Stimulated activated CD4-positive, alpha-beta T cell treated with anti-CD3 and anti-CD28 coated beads, Interleukin-4, amount 100 ng/mL, for 24 hours (primary cell): ENCODE measurements at places on chromosomes 13 and 19.

- no peak for DNase-seq
These were observed 6.5 kb downstream of the ARMC6 start for GRCh38 chr19:19039901-19040300.

DNA sequence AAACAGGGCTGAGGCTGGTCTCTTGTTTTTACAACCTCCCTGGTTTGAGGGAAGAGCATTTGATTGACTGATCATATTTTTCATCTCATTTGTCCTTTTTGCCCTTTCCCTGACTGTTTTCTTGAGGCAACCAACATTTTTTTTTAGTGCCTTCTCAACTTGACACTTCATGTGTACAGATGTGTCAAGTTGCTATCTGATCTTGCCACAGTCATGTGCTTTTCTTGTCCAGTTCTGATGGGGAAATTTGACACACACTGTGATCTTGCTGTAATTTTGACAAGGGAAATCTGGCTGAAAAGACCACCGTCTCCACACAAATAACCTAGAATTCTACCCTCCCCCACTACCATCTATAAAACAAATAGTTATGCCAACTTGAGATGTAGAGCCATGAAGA is 329.6 kb downstream of the KCTD12 start:
- DNase-seq, result no peak

GRCh38 chr19:54229146-54229545 is 6.3 kb upstream of the LILRB3 start:
- DNase-seq, result no peak

GRCh38 chr19:55228403-55229031 is at the start of gene TMEM86B:
TSS of gene TMEM86B (minus strand) at chr19:55228763. CDS start at chr19:55228741, 22 bp downstream.
- DNase-seq, result no peak

DNA sequence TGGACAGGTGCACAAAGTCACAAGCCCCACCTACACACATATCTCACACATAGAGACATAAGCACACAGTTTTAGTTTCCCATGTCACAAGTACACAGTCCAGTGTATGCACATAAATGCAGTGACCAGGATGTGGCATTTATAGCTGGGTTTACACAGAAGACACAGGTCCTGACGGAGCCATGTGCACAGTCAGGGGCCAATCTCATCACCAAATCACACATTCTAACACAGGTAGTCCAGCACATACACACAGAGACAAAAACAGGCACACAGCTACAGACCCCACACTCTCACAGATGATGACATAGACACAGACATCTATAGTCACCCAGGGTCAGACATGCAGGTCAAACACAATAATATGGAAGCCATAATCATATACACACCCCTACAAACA is 2.1 kb downstream of the NUMBL start:
- no peak for DNase-seq

- DNase-seq, result no peak
These were observed 8.0 kb downstream of the C19orf81 start for GRCh38 chr19:50657222-50657669.

- DNase-seq, result no peak
These were observed 21.3 kb downstream of the ARHGEF1 start for GRCh38 chr19:41904118-41904870.

DNA sequence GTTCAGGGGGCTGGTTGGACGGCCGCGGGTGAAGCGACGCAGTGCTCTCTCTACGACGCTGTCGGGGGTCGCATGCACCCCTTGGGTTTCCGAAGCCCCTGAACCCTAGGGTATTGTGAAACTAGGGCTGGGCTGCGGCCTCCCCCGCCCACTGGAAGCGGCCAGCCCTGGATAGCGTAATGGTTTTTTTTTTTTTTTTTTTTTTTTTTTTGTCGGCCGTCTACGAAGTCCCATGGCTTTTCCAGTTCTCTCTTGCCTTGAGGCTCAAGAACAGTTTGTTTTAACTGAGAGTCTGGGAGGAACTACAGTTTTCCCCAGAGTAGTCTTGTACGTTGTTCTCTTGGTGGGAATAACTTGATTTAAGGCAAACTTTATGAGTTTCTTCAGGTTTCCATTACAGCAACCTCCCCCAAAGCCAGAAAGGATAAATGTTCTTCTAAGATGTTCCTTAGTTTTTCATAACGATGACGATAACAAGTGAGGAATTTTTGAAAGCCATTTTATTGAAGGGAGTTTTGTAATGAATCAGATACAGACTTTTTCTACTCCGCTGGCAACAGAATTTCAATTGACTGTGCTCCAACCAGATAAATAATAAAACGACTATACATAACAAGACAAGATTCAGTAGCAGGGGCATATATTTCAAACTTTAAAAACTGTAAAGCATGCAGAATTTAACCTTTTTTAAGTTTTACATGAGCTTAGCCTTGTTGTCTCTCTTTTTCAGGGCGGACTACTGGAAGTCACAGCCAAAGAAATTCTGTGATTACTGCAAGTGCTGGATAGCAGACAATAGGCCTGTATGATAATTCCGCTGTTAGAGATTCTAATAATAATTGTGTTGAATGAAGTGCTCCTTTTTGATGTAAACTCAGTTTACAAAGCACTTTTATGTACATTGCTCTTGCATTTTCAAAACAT is 867 bp downstream of the WBP4 start:
- DNase-seq, result no peak

DNA sequence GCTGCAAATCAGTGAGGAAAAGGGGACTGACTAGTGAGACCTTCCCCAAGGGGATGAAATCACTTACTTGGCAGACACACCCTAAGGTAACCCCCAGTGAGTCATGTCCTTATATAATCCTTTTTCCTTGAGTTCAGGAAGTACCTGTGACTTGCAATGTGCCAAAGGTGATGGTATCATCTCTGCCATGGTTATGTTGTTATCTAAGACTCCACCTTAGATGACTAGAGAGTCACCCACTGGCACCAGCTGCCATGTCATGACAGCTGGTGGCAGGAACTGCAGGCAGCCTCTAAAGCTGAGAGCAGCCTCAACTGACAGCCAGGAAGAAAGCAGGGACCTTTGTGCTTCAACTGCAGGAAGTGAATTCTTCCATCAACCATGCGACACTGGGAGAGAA is 12.5 kb downstream of the PBX4 start:
- peak; percentile 36 for DNase-seq

DNA sequence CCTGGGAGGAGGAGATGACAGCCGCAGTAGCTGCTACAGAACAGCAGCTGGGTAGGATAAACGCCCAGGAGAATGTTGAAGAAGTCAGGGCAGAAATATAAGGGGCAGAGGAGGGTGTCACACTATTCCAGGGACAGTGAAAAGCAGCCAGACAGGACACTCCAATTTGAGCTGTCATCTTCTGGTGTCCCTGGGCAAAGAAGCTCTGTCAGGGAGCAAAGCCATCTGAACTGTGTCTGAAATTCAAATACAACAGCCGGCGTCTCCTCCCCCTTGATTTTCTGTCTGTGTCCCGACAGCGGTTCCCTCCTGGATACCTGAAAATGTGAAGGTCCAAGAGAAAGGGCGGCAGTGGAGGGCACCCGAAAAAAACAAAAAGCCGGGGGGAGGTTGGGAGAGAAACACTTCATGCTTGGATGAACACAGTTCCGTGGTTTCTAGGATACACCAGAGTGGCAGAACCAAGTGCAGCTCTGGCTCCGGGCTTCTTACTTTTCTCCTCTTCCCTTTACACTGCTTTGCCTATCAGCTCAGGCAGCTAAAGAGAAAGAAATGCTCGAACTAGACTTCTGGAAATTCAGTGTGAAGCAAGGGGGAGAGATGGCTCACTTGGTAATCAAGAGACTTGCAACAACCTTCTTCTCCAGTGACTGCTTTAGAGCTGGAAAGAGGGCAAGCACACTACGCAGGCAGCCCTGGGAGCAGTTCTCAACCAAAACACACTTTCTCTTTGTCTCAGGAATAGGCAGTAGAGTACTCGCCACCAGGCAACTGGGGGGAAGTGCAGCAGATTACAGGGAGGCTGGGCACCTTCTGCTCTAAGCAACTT is 465.6 kb downstream of the ITGBL1 start:
- no peak for DNase-seq

DNA sequence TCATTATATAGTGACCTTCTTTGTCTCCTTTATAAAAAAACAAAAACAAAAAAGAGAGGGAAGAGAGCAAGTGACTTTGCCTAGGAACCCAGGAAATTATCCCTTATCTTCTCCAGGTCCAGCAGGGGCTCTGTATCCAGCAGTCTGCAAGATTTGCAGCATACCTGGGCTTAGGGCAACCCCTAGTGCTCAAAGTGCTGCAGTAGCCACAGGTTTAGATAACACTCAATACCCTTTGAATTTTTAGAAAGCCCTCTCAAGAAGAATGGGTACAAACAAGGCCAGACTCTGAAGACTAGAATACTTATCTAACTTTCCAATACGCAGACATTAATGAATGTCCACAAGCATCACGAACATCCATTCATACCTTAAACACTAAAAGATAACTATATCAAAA is 43.2 kb downstream of the CCNA1 start:
- no peak for DNase-seq

DNA sequence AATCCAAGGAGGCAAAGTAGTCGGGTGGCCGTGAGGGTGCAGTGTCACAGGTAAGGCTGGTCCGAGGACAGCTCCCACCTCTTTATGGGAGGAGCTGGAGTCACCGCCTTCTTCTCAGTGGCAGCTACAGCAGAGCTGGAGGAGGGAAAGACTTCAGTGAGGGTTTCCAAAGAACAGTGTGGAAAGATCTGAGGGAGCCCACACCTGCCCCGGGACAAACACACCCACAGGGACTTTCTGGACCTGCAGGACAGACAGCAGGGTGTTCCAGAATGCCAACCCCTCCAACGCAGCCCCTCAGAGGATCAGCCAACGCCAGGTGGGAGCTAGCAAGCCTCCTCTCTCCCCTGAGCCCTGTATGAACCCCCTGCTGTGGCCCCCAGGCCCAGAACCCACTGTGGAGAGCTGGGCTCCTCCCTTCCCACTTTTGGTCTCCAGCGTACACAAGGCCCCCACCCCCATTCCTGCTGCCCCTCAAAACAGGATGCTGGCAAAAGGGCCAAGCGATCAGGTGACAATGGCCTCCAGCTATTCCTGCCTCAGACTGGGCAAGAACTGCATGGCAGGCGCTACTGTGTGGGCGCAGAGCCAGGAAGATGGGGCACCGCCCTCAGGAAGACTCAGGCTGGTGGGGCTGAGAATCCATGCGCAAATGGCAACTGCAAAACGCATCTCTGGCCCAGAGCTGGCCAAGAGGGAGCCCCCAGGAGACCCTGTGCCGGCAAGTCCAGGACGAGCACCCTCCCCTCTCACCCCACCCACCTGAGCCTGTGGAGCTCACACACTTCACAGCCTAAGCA is 3.5 kb upstream of the CD320 start:
- peak; percentile 3 for DNase-seq

DNA sequence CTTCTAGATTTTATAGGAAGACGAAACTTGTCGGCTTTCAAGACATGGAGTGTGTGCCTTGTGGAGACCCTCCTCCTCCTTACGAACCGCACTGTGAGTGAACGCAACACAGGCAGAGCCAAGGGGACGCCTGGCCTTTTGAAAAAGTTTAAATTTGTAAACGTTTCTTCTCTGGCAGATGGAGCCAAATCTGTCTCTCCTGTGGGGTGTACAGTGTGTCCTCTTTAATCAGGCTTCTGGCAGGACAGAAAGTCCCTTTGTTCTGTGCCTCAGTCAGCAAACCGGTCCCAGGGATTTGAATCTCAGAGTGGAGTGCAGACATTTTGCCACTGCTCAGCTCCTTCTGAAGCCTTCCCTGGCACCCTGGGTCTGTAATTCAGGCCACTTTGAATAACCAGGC is 56.5 kb downstream of the TNFRSF19 start:
- no peak for DNase-seq

DNA sequence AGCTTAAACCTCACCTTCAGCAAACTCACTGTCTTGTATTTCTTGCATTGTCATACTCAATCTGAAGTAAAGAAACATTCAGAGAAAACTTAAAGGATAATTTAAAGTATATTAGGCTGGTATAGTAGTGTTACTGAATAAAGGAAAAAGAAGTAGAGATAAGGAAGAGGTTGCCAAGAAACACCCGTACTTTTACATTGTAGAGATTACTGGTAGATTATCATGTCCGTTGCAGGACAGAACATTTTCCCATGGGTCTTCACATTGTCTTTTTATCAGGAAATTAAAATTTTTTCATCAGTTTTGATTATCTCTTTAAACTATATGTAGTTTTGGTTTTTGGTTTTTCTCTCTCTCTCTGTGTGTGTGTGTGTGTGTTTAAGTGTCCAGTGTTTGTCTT is 19.9 kb upstream of the GPR183 start:
- no peak for DNase-seq

- no peak for DNase-seq
These were observed 77.3 kb upstream of the SLAIN1 start for GRCh38 chr13:77620138-77620537.

- no peak for DNase-seq
These were observed 2.1 kb downstream of the MEIS3 start for GRCh38 chr19:47417107-47417745.

- no peak for DNase-seq
These were observed 661.7 kb downstream of the SLITRK6 start for GRCh38 chr13:85137516-85137915.

DNA sequence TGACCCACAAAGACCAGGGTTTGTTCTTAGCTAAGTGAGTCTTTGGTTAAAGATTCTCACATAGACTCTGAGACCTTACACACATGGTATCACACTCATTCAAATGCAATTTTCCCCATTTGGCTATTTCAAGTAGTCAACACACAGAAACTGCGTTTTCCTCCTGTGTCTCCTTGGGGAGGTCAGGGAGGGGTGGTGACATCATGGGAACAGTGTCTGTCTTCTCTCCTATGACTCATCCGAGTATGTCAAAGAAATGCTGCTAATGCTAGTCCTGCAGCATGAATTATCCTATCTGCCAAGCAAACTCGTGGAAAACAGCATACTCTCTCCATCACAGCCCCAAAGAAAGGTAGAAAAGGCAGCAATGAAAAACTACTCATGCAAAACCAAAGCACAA is 100.2 kb downstream of the ENOX1 start:
- no peak for DNase-seq

GRCh38 chr19:33134571-33135041 is 2.7 kb downstream of the WDR88 start:
- peak; percentile 66 for DNase-seq

DNA sequence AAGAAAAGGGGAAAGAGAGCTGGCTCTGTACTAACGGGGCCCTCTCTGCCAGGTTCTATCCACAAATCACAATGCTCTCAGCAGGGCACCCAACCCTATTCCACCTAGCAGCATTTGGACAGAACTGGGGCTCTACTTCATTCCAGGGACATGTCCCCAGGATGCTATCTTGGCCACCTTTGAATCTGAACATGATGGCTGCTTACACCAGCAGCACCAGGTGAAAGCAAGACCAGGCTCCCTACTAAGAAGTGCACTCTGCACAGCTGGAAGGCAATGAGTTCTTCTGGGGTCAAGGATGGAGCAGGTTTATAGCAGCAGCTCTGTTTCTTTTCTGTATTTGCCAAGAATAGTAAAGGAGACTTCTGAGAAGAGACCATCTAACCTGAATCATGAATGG is 222.4 kb downstream of the DACH1 start:
- DNase-seq, result no peak
